ENCODE measurements at places on chromosomes 12 and 14.

GRCh38 chr14:60064491-60065072 lies 27.1 kb upstream of the PCNX4 start:
- no peak for DNase-seq

- DNase-seq, result no peak
Observed at GRCh38 chr12:104150416-104150815, 12.4 kb upstream of the NFYB start.

GRCh38 chr12:18250313-18250916 lies 10.9 kb upstream of the PIK3C2G start:
- DNase-seq, result no peak

DNA sequence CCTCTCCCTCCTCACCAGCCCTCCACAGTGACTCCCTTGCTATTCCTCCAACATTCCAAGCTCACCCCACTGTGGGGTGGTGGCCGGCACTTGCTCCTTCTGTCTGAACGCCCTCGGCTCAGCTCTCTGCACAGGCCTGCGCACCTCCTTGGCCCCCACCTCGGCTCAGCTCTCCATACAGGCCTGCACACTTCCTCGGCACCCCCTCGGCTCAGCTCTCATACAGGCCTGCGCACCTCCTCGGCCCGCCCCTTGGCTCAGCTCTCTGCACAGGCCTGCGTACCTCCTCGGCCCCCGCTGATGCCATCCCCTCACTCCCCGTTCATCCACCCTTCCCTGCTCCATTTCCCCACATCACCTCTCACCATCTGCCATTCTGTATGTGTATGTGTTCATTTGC lies 332.7 kb upstream of the FKBP4 start:
- no peak for DNase-seq

- DNase-seq, result no peak
Observed at GRCh38 chr12:51118706-51119105, 35.3 kb upstream of the CSRNP2 start.

GRCh38 chr12:13571035-13571434 lies 374.5 kb downstream of the EMP1 start:
- DNase-seq, result no peak

DNA sequence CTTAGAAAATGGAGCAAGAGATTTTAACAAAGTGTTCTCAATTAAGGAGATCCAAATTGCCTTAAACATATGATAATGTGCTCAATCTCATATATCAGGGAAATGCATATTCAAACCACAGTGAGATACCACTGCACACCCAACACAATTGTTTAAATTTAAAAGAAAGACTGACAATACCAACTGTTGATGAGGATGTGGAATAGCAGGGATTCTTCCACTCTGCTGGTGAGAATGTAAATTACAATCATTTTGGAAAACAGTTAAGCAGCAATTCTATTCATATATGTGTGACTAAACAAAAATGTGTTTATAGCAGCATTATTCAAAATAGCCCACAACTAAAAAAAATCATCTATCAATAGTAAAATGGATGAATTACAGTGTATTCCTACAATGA lies 144.2 kb downstream of the KICS2 start:
- DNase-seq, result no peak

GRCh38 chr12:115046805-115047204 lies 362.8 kb upstream of the TBX3 start:
- DNase-seq, result no peak

- no peak for DNase-seq
Observed at GRCh38 chr12:25677232-25677937, 124.3 kb upstream of the LMNTD1 start.

DNA sequence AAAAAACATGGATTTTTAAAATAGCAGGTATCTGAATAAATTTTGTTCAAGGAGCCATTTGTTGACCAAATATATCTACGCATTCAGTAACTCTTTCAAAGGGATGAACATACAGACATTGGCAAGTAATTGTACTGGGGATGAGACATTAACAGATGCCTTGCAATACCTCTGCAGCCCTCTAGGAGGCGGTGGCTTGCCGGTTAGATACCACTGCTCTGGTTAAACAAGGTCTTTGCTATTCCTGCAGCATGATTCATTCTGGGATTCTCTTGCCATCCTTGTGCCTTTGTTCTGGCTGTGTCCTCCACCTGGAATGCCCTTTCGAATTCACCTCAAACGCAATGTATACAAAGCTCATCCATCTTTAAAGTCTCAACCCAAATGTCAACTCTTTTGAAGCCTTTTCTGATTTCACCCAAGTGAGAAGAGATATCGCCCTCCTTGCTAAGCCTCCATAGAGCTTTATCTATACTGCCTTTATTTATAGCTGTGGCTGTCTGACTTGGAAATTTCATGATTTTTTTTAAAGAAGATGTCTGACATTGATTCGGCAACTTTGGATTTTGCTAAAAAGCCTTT lies 131.0 kb upstream of the SRRM4 start:
- no peak for DNase-seq

GRCh38 chr14:100100032-100100703 lies 34.9 kb downstream of the EVL start:
- no peak for DNase-seq

GRCh38 chr14:34023824-34024767 lies 73.2 kb upstream of the EGLN3 start:
- no peak for DNase-seq

GRCh38 chr14:58104808-58105207 lies 47.2 kb downstream of the ARMH4 start:
- DNase-seq, result no peak

DNA sequence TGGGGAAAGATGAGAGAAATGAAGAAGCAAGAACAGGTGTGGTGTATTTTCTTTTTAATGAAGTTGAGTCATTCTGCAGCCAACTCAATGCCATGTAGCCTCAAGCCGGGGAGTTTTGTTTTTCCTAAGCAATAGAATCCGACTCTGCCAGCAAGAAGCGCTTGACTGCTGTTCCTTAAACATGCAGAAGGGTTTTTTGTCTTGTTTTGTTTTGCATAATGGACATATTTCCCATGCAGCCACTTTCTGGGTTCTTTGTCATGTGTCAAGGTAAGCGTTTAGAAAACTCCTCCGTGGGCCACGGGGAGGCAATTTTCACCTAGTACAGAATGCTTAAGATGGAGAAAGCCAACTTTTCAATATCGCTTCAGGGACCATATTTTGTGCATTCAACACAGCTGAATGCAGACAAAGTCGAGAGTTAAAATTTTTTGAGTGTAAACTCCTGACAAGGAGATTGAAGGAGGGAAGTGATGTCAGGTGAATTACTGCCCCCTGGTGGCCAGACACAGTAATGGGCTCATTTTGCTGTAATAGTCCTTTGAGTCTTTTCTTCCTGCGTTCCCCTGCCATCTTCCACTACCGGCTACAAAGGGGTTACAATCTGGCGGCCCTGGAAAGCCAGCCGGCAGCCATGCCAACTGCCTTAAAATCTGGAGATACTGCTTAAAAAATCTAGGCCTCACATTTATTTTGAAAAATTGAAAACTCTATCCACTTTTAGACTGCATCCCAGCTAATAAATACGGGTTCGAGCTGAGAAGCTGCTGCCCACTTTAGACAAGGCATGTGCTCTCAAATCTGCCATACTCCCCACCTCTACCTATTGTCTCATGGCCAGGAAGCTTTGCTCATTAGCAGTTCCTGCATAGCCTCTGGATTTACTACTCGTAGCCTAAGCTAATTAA lies 3.2 kb upstream of the FICD start:
- peak; percentile 78 for DNase-seq

DNA sequence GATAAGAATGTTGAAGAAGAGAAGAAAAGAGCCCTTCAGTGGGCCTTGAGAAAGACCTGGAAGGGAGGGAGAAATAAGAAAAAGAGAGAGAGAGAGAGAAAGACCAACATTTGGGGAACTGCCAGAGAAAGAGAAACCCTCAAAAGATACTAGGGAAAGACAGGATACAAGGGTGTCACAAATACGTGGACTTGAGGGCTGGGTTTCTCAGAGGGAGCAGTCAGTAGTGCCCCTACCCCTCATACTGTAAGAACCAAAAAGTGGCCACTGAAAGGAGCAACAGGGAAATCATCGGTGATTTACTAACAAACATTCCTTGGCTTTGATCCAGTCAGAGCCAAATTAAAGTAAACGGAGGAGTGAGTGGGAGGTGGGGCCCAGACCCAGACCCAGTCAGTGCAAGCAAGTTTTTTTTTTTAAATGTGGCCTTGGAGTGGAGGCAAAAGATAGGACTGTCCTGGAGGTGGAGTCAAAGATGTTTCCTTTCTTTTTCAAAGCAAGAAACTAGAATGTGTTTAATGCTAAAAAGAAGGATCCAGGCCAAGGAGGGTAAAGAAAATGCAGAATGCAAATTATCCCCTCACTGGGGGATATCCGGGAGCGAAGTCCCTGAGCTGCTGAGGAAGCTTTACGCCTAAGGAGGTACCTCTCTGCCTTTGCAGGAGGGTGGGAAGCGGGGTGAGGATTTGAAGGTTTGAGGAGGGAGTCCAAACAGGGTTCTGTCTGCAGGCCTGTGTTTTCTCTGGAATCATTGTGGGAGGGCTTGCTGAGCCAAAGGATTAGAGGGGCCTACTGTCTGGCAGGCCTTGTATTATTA lies 143.5 kb upstream of the AMIGO2 start:
- no peak for DNase-seq

GRCh38 chr12:49920241-49920914 lies 16.7 kb upstream of the FAIM2 start:
- DNase-seq, result no peak

DNA sequence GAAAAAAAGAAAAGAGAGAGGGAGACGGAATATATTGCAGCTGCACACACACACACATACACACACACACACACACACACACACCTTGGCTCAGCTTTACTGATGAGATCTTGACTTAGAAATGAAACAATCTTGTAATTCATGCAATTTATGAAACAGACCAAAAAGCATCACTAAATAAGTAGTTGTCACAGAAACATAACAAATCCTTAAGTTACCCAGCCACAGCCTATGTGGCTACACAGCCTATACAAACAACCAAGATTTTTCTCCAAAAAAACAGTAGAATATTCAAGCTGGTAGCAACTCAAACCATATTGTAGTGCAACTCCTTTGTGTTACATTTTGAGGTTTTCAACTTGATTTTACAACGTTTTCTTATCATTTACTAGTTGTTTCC lies 37.9 kb upstream of the GNG2 start:
- no peak for DNase-seq

- no peak for DNase-seq
Observed at GRCh38 chr12:8823565-8824300, 1.3 kb downstream of the A2ML1 start.

GRCh38 chr12:40827683-40828592 lies 135.7 kb downstream of the CNTN1 start:
- no peak for DNase-seq

- no peak for DNase-seq
Observed at GRCh38 chr12:80173083-80173864, 73.9 kb downstream of the OTOGL start.

- no peak for DNase-seq
Observed at GRCh38 chr14:102545461-102546265, 36.1 kb upstream of the ANKRD9 start.

GRCh38 chr14:104370256-104370870 lies 209.2 kb upstream of the C14orf180 start:
- DNase-seq, result no peak

- no peak for DNase-seq
Observed at GRCh38 chr14:105197211-105197641, 16.1 kb upstream of the NUDT14 start.

- DNase-seq, result no peak
Observed at GRCh38 chr12:100566887-100567637, 6.4 kb upstream of the GAS2L3 start.

DNA sequence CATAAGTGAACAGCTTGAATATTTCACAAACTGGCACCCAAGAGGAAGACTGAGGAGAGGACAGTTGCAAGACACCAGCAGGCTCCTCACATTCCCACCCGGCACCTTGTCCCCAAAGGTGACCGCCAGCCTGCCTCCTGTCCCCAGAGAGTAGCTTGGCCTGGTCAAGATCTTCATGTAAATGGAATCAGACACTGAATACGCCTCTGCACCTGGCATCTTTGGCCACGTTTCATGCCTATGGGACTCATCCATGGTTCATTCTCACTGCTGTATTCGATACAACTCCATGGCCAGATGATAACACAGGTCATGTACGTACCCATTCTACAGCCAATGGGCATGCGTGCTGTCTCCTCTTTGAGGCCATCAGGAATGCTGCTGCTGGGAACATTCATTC lies 60.8 kb downstream of the ITPK1 start:
- no peak for DNase-seq

- DNase-seq, result no peak
Observed at GRCh38 chr14:80446356-80446755, 235.1 kb upstream of the DIO2 start.

GRCh38 chr14:99183716-99184115 lies 88.3 kb downstream of the BCL11B start:
- no peak for DNase-seq

GRCh38 chr14:19873178-19873577 lies 1.8 kb upstream of the OR4K2 start:
- DNase-seq, result no peak

DNA sequence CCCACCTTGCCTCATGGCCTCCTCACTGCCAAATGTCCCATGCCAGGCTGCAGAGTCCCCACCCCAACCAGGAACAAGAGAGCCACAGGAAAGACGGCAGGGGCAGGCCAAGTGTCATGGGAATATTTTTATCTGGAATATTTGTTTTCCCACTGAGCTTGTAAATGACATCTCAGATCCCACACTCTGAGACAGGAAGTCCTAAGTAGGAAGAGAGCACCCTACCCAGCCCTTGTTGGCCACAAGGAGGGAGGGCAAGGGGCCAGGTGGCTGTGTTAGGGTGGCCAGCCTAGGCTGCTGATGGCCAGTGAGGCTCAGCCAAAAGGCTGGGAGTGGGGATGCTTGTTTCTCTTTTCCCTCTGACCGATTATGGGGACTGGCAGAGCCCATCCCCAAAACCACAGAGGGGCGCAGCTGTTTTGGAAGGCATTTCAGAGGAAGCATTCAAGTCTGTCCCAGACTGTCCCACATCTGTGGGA lies 7.7 kb upstream of the MEG3 start:
- DNase-seq, result no peak

- no peak for DNase-seq
Observed at GRCh38 chr12:906062-906585, 43.4 kb downstream of the RAD52 start.

DNA sequence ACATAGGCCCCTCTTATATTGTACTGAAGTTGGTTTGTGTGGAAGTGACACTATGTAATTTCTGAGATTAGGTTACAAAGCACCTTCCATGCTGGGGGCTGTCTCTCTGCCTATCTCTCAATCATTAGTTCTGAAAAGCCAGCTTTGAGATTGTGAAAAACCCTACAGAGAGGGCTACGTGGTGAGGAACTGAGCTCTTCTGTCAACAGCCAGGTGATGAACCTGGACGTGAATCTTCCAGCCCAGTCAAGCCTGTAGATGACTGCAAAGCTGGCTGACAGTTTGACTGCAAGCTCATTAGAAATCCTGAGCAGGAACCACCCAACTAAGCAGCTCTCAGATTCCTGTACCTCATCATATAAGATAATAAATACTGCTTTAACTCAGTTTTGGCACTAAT lies 36.3 kb upstream of the BBS10 start:
- DNase-seq, result no peak

DNA sequence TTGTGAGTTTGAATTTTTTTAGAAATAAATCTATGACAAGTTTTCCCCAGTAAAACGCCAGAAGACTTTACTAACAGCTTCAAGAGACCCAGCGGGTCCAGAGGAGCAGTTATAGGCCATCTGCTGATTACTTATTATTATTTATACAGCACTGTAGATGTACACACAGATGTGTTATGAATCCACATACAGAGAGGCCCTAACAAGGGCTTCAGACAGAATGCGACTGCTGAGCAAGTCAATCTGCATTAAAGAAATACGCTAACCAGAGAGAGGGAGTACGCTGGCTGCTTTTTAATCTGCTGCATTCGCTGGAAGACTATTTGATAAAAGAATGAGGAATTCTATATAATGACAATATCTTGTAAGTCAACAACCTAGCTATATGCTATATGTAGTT lies 32.5 kb downstream of the ATF7 start:
- no peak for DNase-seq

Measured in activated CD4-positive, CD25-positive, alpha-beta regulatory T cell treated with anti-CD3 and anti-CD28 coated beads, Interleukin-2, amount 50 U/mL, for 72 hours (primary cell).